CD14-positive monocyte (primary cell): ENCODE measurements at places on chromosomes 7 and 10. TPM values are rescaled to one million over a fixed set of nuclear protein-coding genes. Genes with fewer than 3 reads are reported as not detected.

DNA sequence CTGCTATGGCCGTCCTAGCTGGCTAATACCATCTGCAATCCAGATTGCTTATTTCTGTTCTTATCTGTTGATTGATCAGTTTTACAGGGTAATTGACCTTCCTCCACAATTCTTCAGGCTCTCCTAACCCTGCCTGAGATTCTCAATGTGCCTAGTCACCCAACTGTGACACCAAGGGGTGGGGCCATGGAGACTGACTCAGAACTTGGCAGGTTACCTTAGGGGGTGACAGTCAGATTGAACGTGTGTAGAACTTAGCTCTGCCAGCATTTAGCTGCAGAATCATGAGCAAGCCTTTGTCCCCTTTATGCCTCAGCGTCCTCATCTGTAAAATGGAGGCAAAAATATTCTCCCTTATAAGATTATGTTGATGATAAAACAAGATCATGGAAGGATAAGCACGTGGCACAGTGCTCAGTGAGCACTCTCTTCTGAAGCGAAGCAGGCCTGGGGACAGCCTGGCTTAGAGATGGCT is 19.1 kb upstream of the LEP start:
- H3K4me3 ChIP-seq = no peak overlapping the region
- peak; percentile 70 for DNase-seq
- H3K4me1 ChIP-seq = peaks cover 65% of the 10 kb centered on the region

DNA sequence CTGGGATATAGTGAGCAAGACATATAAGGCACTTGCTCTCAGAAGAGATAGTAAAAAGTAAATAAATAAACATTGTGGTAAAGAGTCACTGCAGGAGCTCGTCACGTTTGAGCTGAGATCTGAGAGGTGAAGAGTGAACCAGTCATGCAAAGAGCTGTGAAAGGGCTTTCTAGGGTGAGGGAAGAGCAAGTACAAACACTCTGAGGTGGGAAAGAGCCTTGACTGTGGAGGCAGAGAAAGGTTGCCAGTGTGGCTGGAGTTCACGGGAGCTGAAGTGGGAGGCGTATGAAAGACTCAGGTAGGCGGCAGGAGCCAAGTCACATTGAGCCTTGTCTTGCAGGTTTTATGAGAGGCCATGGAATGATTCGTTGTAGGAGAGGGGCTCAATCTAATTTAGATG is 141.0 kb downstream of the C1GALT1 start:
- no peak overlapping the region for H3K27ac ChIP-seq
- no peaks in the 10 kb centered on the region for H3K27me3 ChIP-seq
- H3K4me1 ChIP-seq = no peaks in the 10 kb centered on the region
- H3K36me3 ChIP-seq = no peaks in the 10 kb centered on the region

GIMAP7 gene
- 54.5 TPM for polyA plus RNA-seq

- H3K36me3 ChIP-seq = peaks cover 3% of the 10 kb centered on the region
- no peaks in the 10 kb centered on the region for H3K27me3 ChIP-seq
- H3K4me3 ChIP-seq = no peak overlapping the region
- H3K27ac ChIP-seq = no peak overlapping the region
Measured at GRCh38 chr10:79193694-79194382, 125.1 kb downstream of the ZMIZ1 start.

DNA sequence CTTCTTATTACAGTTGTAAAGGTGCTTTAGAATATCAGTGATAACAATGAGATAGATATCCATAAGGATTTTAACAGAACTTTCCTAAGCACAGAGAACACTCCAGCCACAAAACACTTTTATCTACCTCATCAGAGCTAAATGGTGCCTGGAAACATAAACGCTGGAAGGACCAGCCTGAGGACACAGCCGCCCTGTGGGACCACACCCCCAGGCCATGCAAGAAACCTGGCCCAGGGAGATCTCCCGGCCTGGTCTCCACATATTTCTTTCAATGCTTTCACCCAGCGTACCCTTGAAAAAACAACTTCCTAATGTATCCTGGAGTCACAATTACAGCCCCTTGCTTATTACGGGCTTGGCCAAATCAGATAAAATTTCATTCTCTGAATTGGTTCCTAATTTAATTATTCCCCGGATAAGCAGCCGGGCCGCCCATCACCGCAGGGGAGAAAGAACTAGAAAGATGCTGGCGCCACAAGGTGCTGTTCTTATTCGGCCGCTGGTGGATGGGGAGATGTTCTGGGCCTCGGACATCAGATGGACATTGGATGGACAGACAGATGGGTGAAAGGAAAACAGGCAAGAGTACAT is 11.8 kb downstream of the CHST15 start:
- H3K36me3 ChIP-seq = peaks cover 82% of the 10 kb centered on the region
- H3K27ac ChIP-seq = no peak overlapping the region
- H3K27me3 ChIP-seq = no peaks in the 10 kb centered on the region
- DNase-seq = no peak

DNA sequence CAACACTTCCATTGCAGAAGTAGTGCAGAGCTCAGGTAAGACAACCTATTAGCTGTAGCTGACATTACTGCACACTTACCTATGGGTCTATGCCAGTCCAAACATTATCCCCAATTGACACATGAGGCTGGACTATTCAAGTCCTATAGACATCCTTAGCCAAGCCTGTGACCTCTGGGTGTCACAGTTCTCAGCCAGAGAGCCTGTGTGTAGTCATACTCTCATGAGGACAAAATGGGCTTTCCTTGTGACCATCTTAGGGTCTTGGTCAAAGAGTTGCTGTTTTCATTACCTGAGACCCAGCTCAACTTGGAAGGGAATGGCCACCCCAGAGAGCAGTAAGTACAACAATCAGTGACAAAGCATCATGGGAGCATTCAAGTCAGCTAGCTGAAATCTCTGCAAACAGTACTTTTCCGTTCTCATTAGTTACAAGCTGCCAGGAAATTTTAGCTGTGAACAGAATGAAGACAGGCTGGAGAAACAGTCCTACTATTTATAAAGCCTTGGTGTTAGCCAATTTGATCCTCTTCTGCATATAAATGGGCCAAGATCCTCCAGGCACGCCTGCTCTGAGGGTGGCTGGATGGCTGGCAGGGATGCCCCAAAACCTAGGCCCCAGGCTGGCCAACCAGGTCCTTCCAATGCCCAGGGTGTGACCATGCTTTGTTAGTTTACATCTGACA is 44.3 kb downstream of the NUDCD3 start:
- no peak overlapping the region for H3K4me3 ChIP-seq
- no peak overlapping the region for H3K27ac ChIP-seq
- no peaks in the 10 kb centered on the region for H3K27me3 ChIP-seq
- H3K36me3 ChIP-seq = peaks cover 58% of the 10 kb centered on the region
- peaks cover 17% of the 10 kb centered on the region for H3K4me1 ChIP-seq

DNA sequence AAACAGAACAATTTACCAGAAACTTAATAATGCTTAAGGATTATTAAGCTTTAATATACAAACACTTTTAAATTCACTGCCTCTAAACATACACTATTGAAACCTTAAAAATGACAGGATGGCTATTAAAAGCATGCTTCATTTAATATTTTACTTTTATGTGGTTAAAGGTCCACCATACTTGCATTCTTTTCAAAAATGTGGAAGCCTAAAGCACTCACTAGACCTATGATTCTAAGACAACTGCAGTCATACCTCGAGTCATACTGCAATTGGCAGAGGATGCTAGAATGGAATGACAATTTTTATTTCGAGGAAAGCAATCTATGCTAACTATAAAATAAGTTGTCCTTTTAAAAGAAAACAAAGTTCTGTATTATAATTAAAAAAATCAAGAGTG is 85.3 kb downstream of the PIP4K2A start:
- no peak for DNase-seq
- no peaks in the 10 kb centered on the region for H3K27me3 ChIP-seq
- peaks cover 22% of the 10 kb centered on the region for H3K4me1 ChIP-seq
- H3K4me3 ChIP-seq = no peak overlapping the region

C10orf143 gene
- polyA plus RNA-seq = 3.6 and 4.1 TPM in 2 replicates

OR6V1 gene
- polyA plus RNA-seq = not detected

DNA sequence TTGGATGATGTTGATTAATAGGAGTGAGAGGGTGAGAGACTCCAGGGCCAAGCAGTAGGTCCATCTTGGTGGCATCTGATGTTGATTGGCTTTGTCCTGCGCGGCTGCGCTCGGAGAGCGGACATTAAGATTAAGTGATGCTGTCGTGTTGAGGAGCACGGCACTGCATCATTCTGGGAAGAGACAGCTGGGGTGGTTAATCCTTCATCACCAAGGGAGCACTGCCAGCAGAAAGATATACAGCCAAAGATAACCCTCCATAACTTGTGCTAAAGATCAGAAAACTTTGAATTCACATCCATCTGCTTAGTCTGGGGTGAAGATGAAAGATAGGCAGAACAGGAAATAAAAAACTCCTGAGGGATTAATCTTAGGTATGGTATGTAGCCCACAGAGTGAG is 208.3 kb downstream of the LRMDA start:
- no peak for DNase-seq
- H3K27ac ChIP-seq = no peak overlapping the region
- no peak overlapping the region for H3K4me3 ChIP-seq
- no peaks in the 10 kb centered on the region for H3K27me3 ChIP-seq

GRCh38 chr7:11430112-11430511 is 401.9 kb downstream of the THSD7A start:
- peak overlapping the region; percentile 42 for H3K27ac ChIP-seq
- H3K27me3 ChIP-seq = no peaks in the 10 kb centered on the region
- no peak overlapping the region for H3K4me3 ChIP-seq
- H3K4me1 ChIP-seq = peaks cover 20% of the 10 kb centered on the region
- H3K36me3 ChIP-seq = no peaks in the 10 kb centered on the region
- peak; percentile 4 for DNase-seq

- no peak for DNase-seq
- no peaks in the 10 kb centered on the region for H3K36me3 ChIP-seq
- no peaks in the 10 kb centered on the region for H3K4me1 ChIP-seq
- H3K27ac ChIP-seq = no peak overlapping the region
- no peaks in the 10 kb centered on the region for H3K27me3 ChIP-seq
- no peak overlapping the region for H3K4me3 ChIP-seq
Measured at GRCh38 chr10:16384021-16384420, 52.8 kb upstream of the PTER start.

TAS2R3 gene
- not detected for polyA plus RNA-seq

MBL2 gene
- polyA plus RNA-seq = not detected

SMO gene
- not detected for polyA plus RNA-seq

DNA sequence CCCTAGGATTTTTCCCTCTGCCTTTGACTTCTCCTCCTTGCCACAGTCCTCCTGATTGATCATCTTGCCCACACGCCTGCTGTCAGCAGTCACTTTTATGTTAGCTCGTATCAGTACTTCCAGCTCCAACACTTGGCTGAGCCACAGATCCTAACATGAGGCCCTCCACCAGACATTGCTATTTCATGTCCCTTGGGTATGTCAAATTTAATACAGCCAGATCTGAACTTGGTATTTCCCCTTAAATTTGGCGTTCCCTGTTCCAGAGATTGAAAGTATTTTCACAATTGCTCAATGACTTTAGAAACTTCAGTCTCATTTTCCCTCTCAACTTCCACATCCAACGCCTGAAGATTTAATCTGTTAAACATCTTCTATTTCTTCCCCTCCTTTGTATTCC is 140.4 kb downstream of the RNLS start:
- no peak overlapping the region for H3K4me3 ChIP-seq
- DNase-seq = no peak
- no peaks in the 10 kb centered on the region for H3K36me3 ChIP-seq
- no peaks in the 10 kb centered on the region for H3K27me3 ChIP-seq

- peak overlapping the region; percentile 98 for H3K27ac ChIP-seq
- no peak for DNase-seq
- H3K27me3 ChIP-seq = no peaks in the 10 kb centered on the region
- H3K36me3 ChIP-seq = peaks cover 10% of the 10 kb centered on the region
- H3K4me3 ChIP-seq = peak overlapping the region; percentile 94
Measured at GRCh38 chr10:1050145-1050544, 1.2 kb upstream of the IDI1 start.
